IMR-90 (cell line): ENCODE measurements at places on chromosomes 7 and 10. TPM values are rescaled to one million over a fixed set of nuclear protein-coding genes. Genes with fewer than 3 reads are reported as not detected.

The SLIT1 gene
- total RNA-seq, result under 0.01 TPM in 1 of 2 replicates, not detected in the other

The SLC16A12 gene
- total RNA-seq, result 1.6 and 2.2 TPM in 2 replicates

GRCh38 chr7:16504019-16504418, 22.6 kb upstream of the LRRC72 start:
- DNase-seq, result peak; percentile 81

DNA sequence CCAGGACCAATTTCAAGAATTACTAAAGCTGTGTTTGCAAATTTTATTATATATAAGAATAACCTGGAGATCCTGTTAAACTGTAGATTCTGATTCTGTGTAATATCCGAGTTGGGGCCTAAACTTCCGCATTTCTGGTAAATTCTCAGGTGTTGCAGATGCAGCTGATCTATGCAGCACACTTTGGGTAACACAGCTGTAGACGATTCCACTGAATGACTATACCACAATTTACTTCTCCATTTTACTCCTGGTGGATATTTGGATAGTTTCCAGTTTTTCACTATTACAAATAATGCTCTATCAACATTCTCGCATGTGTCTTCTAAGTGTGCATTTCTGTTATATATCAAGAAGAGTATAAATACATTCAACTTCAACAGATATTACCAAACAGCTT, 7.5 kb downstream of the GDI2 start:
- DNase-seq, result no peak

DNA sequence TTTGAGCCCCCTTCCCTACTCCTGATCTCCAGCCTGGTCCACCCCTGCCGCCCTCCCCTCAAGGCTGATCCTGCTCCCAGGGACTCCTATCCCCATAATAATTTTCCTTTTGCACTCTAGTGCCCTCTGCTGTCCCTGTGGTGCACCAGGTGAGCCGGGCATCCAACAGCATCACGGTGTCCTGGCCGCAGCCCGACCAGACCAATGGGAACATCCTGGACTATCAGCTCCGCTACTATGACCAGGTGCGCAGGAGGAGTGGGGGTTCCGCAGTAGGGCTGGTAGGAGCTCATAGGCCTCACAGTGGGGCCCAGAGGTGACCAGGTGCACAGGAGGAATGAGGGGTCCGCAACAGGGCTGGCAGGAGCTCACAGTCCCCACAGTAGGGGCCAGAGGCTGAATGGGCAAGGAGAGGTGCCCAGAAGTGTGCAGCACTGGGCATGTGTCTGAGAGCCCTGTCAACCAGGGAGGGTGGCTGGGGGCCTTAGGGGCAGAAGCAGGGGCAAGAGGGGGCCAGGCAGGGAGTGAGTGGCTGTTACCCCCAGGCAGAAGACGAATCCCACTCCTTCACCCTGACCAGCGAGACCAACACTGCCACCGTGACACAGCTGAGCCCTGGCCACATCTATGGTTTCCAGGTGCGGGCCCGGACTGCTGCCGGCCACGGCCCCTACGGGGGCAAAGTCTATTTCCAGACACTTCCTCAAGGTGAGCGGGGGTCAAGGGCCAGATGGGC, 11.7 kb downstream of the EPHB6 start:
- no peak for DNase-seq

The TFPI2 gene
- 48.9 and 53.6 TPM in 2 replicates for total RNA-seq
